ENCODE measurements at places on chromosomes 5 and 9.

DNA sequence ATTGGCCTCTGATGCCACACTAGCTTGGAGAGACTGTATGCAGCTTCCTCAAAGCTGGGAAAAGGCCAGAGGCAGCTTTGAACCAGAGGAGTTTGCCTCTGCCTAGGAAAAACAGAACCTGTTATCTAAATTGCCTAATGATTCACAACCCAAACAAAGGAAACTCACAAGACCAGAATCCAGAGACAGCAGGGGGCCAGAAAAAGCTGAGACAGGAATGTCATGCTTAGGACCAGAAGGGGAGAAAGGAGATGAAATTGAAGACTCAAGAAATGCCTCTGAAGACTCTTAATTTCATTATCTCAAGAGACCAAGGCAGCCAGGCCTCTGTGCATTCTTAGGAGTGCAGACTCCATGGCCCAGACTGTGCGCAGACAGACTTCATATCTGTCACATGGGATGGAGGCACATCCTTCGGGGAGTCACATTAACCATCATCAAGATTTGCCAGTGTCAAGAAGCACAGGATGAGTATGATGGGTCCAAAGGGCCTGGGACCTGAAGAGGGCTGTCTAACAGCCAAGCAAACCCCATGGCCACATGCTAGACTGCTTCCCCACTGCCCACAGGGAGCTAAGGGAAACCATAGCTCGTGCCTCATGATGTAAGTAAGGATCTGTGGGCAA, 57.3 kb downstream of the ARSB start:
- DNase-seq = peak; percentile 63

- DNase-seq = peak; percentile 45
Measured at GRCh38 chr9:89805571-89806292, 200.9 kb downstream of the GADD45G start.

GRCh38 chr9:13716601-13717321, 437.3 kb upstream of the MPDZ start:
- no peak for DNase-seq

DNA sequence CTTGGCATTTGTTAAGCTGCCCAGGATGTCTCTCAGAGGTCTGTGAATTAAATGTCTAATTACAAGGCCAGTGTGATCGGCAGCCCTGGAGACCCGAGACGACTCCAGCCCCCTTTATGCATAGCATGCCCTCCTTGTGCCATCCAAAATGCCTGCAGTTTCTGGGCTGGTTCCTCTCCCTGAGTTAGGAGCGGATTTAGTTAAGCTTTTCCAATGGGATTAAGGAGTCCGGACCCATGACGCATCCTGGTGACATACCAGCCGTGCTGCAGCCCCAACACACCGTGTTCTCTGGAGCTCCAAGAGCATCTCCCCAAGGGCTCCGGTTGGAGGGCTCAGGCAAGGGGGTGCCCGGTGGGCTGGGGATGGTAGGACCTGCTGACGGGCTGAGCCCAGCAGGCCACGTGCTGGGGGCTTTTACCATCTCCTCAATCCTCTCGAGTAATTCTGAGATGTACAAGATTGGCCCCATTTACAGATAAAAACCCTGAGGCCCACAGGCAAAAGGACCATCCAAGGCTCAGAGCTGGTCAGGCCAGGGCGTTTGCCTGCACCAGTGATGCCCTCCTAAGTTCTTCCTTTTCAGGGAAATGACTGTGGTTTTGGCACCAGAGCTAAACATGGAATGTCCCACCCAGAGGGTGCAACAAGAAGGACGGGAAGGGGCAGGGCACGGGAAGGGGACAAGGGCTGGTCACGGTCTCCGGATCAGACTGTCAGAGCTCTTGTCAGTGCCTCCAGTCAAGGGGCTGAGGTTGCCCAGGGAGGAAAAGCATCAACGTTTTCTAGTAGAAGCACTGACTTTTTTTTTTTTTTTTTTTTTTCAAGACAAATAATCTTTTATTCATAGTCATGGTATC, 82.6 kb upstream of the PHYKPL start:
- no peak for DNase-seq

- no peak for DNase-seq
Measured at GRCh38 chr9:87436716-87437115, 61.0 kb upstream of the DAPK1 start.

- DNase-seq = no peak
Measured at GRCh38 chr5:136038635-136039034, 9.8 kb downstream of the TGFBI start.

- no peak for DNase-seq
Measured at GRCh38 chr5:177325868-177326381, 14.2 kb upstream of the MXD3 start.

GRCh38 chr5:135155616-135156214, 121.7 kb upstream of the PITX1 start:
- DNase-seq = no peak

DNA sequence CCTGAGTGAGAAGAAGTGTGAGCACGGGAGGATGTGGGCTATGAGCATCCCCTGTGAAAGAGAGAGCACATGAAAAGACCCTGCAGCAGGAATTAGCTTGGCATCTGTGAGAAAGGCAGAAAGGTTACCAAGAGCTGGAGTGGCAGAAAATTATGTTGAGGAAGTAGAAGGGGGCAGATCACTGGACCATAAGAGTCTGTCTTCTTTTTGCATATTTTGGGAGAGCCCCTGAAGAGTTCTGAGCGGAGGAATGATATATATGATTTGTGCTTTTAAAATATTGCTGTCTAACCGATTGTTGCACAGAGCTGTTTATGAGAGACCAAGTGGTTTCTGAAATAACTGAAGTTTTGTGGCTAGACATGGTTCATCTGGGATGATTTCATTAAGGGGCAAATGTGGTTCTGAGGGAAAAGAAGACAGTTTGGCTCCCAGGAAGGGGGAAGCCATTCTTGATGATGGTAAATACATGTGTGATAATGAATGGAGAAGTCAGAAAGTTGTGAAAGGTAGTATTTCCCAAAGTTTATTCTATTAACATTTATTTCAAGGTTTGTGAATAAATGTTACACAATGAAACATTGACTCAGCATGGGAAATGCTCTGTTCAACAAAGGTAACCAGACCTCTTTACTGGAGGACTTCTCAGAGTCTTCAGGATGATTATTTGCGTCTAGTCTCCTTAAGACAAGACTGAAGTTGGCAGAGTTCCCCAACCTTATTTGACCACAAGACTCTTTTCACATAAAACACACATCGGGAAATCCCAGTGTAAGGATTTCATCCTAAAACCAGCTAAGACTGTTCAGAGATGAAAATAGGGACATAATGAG, 31.5 kb upstream of the ADRB2 start:
- DNase-seq = no peak

DNA sequence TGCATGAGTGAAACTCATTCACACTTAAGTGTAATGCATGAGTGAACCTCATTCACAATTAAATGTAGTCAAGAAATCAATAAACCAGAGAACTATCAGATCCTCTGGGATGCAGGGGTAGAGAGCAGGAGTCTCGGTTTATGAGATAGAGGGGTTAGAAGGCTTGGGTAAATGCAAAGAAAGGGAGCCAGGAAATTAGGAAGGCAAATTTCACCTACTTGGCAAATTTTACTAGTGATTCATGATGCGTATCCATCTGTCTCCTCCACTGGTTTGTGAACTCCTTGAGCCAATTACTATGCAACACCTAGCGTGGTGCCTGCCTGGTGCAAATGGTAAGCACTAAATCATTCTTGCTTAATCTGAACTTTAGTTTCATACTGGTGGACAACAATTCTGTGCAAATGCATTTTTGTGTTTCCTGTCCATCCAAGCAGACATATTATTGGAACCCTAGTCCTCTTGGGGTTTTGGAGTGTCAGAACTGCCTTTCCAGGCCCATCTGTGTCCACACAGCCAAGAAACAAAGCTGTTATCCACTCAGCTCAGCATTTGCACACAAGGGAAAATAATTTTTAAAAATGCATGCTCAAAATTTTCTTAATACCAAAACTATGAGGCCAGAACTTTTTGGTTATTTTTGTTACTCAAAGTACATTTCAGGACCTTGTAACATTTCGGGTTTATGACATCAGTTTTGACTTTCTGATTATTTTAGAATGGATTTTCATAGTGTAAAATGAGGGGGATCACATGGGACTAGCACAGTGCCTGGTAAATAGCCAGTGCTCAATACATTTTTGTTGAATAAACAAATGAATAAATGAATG, 5.2 kb downstream of the HAPLN1 start:
- DNase-seq = no peak

- peak; percentile 77 for DNase-seq
Measured at GRCh38 chr9:90925581-90926257, 124.1 kb downstream of the SYK start.

DNA sequence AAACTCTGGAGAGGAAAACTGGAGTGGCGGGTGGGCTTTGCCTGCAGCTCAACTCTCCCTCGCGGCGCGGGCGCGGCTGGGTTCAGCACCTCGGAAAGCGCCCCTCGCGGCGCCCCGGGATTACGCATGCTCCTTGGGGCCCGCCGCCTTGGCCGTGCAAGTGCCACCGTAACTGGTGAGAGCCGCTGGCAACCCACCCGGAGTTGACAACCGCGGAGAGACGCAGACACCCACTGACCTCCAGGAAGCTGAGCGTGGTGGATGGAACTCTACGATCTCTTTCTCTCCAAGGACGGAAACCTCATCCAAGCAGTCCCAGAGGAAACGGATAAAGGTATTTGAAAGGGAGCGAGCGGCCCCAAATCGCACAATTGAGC, 194 bp upstream of the RXFP3 start:
- peak; percentile 68 for DNase-seq

GRCh38 chr5:97453263-97453662, 270.2 kb upstream of the RIOK2 start:
- DNase-seq = no peak

- no peak for DNase-seq
Measured at GRCh38 chr5:116766470-116766947, 191.9 kb upstream of the SEMA6A start.

GRCh38 chr5:74013222-74013621, 387.2 kb downstream of the ARHGEF28 start:
- DNase-seq = no peak

- peak; percentile 77 for DNase-seq
Measured at GRCh38 chr5:114361724-114362196, at the start of gene KCNN2. Gene KCNN2 (plus strand): TSS chr5:114362070. CDS start chr5:114362140, 70 bp downstream.

- no peak for DNase-seq
Measured at GRCh38 chr5:134053314-134053839, 48.6 kb upstream of the VDAC1 start.

GRCh38 chr5:139141446-139142204, 56.5 kb downstream of the SIL1 start:
- DNase-seq = peak; percentile 38

- no peak for DNase-seq
Measured at GRCh38 chr9:135144581-135145170, 57.2 kb downstream of the OLFM1 start.

DNA sequence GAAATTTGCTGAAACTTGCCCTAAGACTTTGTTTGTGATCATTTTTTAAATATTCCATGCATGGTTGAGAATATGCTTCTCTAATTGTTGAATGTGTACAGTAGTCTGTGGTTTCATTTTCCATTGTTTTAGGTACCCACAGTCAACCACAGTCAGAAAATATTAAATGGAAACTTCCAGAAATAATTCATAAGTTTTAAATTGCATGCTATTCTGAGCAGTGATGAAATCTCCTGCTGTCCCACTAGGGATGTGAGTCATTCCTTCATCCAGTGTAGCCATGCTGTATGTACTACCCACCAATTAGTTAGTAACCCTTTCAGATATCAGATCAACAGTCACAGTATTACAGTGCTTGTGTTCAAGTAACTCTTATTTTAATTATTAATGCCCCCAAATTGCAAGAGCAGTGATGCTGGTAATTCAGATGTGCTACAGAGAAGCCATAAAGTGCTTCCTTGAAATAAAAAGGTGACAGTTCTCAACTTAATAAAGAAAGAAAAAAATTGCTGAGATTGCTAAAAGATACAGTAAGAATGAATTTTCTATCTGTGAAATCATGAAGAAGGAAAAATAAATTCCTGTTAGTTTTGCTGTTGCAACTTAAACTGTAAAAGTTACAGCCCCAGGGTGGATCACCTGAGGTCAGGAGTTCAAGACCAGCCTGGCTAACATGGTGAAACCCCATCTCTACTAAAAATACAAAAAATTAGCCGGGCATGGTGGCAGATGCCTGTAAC, 79.9 kb upstream of the FBXL17 start:
- peak; percentile 10 for DNase-seq

- no peak for DNase-seq
Measured at GRCh38 chr5:110736753-110737152, 2.1 kb upstream of the SLC25A46 start.

DNA sequence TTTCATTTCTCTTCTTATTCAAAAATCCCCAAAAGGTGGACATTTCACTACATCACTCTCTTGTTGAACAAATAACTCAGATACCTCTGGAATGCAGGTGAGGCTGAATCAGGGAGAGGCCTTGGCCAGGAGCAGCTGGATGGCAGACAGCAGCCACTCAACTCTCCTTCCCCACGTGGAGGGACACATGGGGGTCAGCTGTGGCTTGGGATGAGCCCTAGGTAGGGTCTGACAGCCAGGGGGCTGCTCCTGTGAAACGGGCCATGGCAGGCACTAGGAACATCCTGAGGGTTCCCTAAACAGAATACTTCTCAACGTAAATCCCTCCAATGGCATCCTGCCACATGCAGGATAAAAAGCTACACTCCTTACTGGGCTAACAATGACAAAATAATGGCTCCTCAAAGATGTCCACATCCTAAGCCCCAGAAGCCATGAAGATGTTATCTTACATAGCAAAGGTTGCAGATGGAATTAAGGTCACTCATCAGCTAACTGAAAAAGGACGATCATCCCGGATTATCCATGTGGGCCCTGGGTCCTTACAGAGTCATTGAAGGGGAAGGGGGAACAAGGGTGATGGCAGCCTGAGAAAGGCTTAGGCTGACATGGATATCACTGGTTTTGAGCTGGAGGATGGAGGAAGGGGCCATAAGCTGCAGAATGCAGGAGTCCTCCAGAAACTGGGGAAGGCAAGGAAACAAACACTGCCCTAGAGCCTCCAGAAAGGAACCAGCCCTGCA, 31.4 kb upstream of the S1PR3 start:
- no peak for DNase-seq

GRCh38 chr5:78747705-78748359, 99.3 kb upstream of the LHFPL2 start:
- DNase-seq = peak; percentile 78

DNA sequence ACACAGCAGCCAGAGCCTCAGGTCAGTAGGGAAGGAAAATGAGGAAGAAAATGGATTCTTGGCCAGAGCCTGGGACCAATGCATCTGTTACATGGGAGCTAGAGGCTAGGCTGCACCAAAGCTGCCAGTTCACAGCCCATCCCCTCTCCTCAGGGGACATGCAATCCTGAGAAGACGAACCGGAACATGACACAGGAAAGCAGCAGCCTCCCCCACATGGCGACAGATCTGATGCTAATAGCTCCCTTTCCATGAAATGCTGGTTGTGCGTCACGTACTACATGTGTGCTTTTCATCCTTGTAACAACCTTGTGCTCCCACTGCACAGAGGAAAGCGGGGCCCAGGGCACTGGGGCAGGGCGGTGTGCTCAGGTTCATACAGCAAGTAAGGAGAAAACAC, 67.5 kb downstream of the PRRT1B start:
- no peak for DNase-seq

- DNase-seq = peak; percentile 57
Measured at GRCh38 chr9:99103054-99103895, 1.6 kb upstream of the TGFBR1 start.

- no peak for DNase-seq
Measured at GRCh38 chr5:41447650-41448510, 62.5 kb downstream of the PLCXD3 start.

GRCh38 chr9:34385561-34386230, 9.0 kb upstream of the MYORG start:
- no peak for DNase-seq

Measured in muscle of back (tissue), 13 donors.